ENCODE measurements at places on chromosomes 1 and 21. TPM values are rescaled to one million over a fixed set of nuclear protein-coding genes. Genes with fewer than 3 reads are reported as not detected.

GRCh38 chr1:55536545-55536865 lies 321.3 kb upstream of the USP24 start:
- DNase-seq = no peak

TMEM200B gene
- 0.15 TPM for total RNA-seq

CDKN2C gene
- 40.2 TPM for total RNA-seq

- DNase-seq = no peak
These were observed 179.0 kb downstream of the DSCAM start for GRCh38 chr21:40667967-40668366.
